Activated CD4-positive, alpha-beta T cell treated with anti-CD3 and anti-CD28 coated beads for 36 hours (primary cell): ENCODE measurements at places on chromosomes 13 and 19. TPM values are rescaled to one million over a fixed set of nuclear protein-coding genes. Genes with fewer than 3 reads are reported as not detected.
A peak's percentile ranks its signal among the peaks of the same experiment; 100 is the strongest.

GRCh38 chr19:8321986-8322637 is 816 bp downstream of the RPS28 start:
- DNase-seq: no peak

- no peak for DNase-seq
Observed at GRCh38 chr13:109667807-109668291, 118.5 kb downstream of the IRS2 start.

- peak; percentile 32 for DNase-seq
Observed at GRCh38 chr13:101916108-101916774, 463.8 kb downstream of the ITGBL1 start.

C13orf42 gene
- total RNA-seq: not detected

FFAR1 gene
- 0.35 TPM for total RNA-seq

- DNase-seq: no peak
Observed at GRCh38 chr13:27118428-27119054, 53.1 kb downstream of the USP12 start.

DNA sequence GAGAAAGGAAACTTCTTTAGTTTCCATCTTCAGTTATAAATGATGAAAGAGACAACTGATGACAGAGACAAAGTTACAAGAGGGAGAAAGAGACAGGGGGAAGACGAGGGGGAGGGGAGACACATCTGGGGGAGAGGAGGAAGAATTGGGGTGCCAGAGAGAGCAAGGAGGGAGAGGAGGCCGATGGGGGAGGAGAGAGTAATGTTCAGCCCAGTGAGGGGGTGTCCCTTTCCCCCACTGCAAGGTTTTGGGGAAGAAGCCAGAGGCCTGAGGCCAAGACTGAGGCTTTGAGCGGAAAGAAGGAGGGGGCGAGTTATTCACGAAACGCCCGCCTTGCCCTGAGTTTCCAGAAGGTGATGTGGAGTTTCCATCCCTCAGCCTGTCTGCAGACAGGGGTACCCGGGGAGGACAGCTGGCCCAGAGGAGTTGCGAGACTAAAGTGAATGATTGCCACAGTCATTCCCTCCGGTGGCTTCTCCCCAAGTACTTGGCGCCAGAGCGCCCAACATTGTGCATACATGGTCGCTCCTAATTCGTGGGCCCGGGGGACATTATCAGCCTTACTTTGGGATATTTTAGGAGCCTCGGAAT is 558 bp upstream of the PPAN start:
- peak; percentile 93 for DNase-seq

GRCh38 chr19:37353968-37354367 is 16.9 kb upstream of the ZNF527 start:
- no peak for DNase-seq

GRCh38 chr13:58633226-58633625 is 1001.7 kb downstream of the PCDH17 start:
- DNase-seq: no peak

GRCh38 chr13:100334214-100334613 is 245.3 kb downstream of the PCCA start:
- no peak for DNase-seq

DNA sequence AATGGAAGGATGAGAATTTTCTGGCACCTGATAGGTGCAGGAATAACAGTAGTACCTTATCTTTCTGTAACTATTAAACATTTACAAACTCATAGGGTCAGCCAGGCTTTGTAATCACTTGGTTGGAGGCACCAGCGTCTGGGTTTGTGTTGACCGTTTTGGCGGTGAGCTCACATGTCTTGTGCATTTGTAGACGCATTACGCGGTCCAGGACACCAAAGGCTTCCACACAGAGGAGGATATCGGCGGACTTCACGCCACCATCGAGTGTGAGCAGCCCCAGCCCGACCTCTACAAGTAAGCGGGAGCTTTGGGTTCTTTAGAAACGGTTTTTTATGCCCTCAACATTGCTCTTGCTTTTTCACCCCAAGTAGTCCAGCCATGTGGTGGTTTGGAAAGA is 129.3 kb downstream of the ATP11A start:
- DNase-seq: no peak

- DNase-seq: no peak
Observed at GRCh38 chr13:105573136-105573535, 962.3 kb downstream of the EFNB2 start.

DNA sequence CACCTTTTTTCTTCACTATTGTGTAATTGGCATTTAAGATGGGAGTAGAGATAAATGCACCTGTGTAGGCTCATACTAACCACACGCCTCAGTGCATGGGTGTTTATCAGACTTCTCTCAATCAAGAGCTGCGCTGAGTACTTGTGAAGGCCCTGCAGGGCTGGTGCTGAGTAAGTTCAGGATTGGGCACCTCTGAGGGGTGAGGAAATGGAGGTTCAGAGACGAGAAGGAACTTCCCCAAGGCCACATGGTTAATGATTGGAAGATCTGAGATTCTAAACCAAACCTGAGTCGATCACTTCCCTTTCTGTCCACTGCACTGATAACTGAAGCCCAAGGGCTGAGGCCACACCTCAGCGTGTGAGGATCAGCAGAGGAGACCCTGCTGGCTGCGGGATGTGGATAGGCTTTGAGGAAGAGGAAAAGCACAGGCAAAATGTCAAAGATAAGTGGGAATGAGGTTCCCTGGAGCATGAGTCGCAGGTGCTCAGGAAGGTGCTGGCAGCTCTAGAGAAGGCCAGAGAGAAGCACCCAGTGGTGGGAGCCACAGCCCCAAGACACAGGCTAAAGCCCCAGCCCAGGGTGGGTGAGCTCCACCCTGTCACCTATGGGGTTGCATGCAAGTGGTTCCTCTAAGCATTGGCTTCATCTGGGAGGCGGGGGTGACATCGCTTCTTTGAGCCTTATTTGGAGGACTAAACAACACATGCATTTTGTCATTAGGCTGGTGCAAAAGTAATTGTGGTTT is 32.3 kb upstream of the GJB6 start:
- peak; percentile 40 for DNase-seq

DNA sequence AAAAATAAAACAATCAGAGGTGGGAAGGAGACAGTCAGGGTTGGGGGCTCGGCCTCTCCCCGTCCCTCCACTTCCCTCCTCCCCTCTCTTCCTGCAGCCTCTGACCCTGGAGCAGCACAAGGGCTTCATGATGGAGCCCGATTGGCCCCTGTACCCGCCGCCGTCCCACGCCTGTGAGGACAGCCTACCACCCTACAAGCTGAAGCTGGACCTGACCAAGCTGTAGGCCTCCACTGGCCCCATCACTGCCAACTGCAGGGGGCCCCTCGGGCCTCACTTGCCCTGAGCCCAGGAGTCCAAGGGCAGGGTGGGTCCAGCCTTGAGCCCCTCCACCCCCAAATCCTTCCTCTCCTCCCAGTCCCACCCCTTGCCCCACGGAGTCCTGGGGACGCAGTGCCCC is 7.6 kb downstream of the TMEM59L start:
- no peak for DNase-seq

SPRED3 gene
- total RNA-seq: 3.0 TPM

DNA sequence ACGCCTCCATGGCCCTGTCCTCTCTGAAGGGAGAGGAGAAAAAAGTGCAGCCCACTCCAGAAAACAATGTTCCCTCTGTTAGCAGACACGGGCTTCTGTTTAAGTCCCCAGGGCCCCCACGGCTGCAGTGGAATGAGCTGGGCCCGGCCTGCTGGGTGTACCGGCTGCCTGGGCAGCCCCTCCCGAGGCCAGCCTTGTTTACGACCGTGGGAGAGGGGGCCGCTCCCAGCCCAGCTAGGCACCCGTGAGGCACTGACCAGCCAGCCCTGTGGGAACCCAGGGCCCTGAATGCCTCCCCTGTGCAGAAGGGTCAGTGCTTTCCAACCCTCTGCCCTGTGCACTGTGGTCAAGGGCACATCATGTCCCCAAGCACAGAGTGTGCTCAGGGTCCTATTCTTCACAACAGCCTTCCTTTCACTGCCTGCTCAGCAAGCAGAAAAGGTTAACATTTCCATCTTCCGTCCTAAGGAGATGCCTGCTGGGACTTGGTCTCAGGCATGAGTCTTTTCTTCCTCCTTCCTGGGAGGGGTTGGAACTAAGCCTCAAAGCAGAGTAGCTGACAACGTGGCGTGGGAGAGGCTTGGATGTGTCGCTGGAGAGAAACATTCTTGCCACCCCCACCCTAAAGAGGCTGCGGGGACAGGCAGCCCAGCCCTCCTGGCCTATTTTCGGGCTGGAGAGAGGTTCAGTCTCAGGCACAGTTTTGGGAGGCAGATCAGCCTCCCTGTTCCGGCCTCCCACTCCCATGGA is 90.1 kb downstream of the RGCC start:
- DNase-seq: no peak

TGFBR3L gene
- total RNA-seq: 2.6 TPM

DNA sequence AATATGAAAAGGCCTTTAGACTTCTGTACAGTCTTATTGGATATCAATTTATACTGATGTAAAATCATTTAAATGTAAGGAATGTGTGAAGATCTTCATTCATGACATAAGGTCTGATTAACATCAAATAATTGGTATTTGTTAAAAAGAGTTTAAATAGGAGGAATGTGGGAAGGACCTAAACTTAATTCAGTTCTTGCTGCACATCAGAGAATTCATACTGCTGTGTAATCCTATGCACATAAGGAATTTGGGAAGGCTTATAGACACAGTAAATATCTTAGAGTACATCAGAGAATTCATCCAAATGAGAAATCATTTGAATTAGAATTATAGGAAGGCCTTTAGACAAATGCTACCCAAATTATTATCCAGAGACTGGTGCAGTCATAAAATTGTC is 21.7 kb downstream of the ZNF283 start:
- no peak for DNase-seq

GRCh38 chr13:76934671-76935070 is 13.6 kb upstream of the ACOD1 start:
- no peak for DNase-seq

GRCh38 chr19:30160426-30160825 is 211.8 kb upstream of the ZNF536 start:
- no peak for DNase-seq

GRCh38 chr19:14118165-14119051 is 846 bp upstream of the PRKACA start:
- DNase-seq: peak; percentile 58

DNA sequence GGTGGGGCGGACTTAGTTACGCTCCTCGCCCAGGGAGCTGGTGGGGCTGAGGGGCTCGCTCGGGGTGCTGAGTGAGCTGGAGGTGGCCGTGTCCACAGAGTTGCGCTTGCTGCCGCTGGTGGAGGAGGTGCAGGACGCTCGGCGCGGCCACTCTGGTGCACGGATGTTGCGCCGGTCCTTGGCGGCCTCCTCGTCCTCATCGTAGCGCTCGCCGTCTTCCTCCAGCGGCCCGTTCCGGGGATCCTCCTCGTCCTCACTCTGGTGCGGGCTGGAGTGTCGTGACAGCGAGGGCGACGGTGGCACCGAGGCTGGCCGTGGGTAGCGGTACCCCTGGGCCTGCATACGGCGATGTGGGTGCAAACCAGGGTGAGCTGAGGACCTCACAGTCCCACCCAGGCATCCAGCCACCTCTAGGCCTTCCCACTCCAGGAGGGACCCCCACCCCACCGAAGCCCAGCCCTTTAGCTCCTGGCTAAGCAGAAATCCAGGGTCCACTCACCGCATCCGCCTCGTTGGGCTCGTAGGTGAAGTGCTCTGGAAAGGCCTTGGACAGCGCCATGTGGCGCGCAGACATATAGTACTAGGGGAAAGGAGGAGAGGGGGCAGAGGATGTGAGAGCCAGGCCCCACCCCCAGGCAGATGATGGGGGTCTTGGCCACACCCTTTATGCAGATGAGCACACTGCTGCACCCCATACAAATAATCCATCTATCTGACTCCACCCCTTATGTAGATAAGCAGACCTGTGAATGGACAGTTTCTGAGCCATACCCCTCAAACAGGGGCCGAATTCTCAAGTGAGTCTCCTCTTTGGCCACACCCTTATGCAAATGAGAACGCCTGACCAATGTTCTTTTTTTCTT is 4.4 kb downstream of the FTL start:
- no peak for DNase-seq

GRCh38 chr19:366205-366783 is 21.7 kb upstream of the MIER2 start:
- DNase-seq: no peak

PABPC3 gene
- total RNA-seq: 0.74 TPM

DNA sequence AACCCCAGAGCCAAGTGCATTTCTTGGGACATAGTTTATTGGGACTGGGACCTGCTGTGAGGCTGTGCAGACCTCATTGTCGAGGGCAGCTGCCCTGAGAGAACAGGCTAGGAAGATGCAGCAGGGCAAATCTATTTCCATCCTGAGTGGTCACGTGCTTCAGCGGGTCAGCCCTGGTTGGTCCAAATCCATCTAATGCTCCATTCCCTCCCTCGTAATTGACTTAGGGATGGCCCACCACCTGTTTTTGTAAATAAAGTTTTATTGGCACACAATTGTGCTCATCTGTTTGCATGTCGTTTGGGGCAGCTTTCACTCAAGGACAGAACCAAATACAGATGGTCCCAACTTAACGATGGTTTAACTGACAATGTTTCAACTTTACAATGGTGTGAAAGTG is 75.5 kb upstream of the ADGRE5 start:
- no peak for DNase-seq

DNA sequence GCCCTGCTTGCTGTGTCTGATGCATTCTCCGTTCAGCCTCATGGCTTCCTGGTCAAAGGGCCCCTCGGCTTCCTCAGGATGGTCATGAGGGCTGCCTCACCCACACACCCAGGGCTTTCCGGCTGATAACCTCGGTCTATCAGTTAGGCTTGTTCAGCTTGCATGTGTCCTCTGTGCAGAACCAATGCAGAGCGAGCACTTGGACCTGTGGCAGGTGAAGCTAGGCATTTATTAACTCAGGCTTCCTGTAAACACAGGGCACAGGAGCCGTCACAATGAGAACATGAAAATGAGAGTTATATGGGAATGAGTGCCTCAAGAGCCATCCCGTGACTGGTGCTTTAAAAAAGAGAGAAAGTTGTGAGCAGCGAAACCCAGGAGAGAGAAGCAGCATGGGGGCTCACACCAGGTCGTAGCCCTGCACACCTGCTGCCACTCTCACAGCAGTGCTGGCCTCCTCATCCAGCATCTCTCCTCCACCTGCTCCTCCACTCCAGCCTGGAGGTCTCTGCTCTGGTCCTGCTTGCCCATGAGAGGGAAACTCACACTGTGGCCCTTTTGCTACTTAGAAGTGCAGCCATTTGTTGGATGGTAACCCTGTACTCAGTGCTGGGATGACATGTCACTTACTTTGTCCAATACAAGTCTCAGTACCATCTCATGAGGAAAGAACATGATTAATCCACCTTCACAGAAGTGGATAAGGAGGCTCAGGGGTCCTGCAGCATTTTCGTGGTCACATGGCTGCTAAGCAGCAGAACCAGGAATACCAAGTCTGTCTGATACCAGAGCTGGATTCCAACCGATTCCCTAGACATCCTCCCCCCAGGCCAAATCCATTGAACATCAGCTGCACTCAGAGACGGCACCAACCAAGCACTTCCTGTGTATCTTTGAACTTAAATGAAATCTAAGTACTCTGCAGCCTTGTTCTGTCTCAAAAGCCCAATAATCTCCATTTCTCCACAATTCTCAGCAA is 50.5 kb upstream of the IRS2 start:
- no peak for DNase-seq

- DNase-seq: no peak
Observed at GRCh38 chr19:1220976-1221903, 15.7 kb downstream of the STK11 start.

ZNF134 gene
- total RNA-seq: 9.7 TPM
